ENCODE measurements at places on chromosomes 3 and 15. TPM values are rescaled to one million over a fixed set of nuclear protein-coding genes. Genes with fewer than 3 reads are reported as not detected.

DNA sequence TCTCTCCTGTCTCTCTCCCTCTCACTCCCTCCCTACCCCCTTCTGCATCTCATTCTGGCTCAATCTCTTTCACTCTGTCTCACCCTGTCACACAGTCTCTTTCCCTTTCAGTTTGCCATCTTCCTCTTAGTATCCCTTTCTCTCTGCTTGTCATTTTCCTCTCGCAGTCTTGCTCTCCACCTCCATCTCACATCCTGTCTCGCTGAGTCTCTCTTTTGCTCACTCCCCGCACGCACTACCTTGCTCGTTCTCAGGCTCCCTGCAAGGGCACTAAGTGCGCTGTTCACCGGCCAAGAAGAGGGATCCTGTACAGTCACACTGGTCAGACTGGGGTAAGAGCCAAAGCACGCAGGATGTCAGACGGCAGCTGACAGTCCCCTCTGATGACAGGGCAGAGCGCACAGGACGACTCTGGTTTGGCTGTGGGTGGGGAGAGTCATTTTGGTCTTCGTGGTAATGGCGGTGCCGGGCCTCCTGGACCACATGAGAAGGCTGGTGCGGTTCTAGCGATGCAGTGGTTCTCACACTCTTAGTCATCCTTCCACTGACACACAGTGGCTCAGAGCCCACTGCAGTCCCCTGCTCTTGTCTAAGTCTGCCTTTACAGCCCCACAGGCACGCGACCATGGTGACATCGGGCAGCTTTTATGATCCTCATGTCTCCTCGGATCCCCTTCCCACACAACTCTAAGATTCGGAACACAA lies 356.8 kb downstream of the FOXP1 start:
- no peak for DNase-seq

DNA sequence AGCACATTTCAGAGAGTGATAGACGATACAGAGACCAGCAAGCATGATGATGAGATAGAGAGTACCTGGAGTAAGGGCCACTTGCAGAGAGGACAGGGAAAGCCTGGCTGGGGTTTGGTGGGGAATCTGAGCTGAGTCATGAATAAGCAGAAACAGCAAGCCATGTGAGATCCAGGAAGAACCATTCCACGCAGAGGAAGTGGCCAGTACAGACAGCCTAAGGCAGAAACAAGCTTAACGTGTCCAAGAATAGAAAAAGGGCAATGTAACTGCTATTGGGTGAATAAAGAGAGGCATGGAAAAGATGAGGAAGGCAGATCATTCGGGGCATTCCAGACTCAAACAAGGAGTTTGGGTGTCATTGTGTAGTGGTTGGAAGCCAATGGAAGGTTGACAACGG lies 816.3 kb upstream of the CFAP20DC start:
- no peak for DNase-seq

The GABRB3 gene
- 0.82 TPM for total RNA-seq

DNA sequence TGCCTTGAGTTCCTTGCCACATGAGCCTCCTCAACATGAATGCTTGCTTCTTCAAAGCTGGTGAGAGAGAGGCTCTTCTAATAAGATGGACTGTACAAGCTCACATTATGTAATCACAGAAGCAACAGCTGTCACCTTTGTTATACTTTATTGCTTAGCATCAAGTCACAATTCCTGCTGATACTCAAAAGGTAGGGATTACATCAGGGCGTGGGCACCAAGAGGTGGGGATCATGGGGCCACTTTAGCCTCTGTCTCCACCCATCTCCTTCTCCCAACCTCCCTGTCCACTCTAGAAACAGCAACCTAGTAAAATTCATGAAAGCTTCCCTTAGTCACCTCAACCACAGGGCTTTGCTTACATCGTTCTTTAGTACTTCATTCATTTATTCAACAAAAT lies 95.9 kb downstream of the FAM43A start:
- no peak for DNase-seq

The FANCD2OS gene
- not detected for total RNA-seq

DNA sequence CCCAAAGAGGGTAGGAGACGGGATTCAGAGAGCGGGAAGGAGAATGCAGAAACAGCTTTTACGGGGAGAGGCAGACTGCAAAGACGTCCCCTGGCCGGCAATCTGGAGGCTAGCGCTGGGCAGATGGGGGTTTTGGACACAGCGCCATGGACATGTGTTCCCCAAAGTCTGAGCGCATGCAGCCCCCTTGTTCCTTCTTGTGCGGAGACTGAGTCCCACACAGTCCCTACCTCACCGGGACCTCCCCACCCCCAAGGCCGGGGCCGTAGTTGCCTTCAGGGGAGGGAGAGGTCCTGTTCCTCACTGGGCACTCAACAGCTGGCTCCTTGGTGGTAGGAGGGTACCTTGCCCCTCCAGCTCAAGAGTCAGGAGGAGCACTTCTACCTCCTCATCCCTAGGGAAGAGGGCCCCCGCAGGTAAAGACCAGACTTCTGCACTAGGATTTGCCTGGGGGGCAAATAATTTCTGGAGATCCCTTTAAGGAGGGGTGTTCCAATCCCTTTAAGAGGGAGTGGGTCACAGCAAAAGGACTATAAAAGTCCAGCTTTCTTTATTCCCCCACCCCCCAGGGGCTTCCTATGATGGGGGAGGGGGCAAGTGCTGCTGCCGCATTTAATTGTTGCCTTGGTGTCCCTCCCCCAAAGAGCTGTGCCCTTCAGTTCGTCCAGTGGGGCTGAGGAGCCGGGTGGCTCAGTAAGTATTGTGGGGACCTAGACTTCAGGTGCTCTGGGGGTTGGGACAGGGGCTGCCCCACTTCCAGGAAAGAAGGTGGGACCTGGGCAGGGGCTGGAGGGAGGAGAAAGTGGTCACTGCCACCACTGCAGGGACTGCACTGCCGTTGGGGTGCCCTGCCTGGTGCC lies 3.6 kb upstream of the BAHD1 start:
- DNase-seq: no peak

DNA sequence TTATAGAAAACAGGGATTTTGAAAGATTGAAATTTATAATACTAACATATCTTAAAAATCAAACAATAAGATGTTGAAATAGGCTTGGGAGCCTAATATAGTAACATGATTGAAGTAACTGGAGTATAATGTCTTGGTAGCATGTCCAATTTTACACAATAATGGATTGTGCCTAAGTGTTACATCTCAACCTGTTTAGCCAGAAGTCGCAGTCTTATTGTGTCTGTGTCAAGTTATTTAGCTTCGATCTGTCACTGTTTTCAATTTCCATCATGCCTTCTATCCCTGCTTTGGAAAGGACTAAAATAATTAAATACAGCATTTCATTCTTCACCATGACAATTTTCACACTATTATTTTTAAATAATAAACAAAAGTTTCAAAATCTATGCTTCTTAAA lies 1352.2 kb downstream of the SI start:
- no peak for DNase-seq

DNA sequence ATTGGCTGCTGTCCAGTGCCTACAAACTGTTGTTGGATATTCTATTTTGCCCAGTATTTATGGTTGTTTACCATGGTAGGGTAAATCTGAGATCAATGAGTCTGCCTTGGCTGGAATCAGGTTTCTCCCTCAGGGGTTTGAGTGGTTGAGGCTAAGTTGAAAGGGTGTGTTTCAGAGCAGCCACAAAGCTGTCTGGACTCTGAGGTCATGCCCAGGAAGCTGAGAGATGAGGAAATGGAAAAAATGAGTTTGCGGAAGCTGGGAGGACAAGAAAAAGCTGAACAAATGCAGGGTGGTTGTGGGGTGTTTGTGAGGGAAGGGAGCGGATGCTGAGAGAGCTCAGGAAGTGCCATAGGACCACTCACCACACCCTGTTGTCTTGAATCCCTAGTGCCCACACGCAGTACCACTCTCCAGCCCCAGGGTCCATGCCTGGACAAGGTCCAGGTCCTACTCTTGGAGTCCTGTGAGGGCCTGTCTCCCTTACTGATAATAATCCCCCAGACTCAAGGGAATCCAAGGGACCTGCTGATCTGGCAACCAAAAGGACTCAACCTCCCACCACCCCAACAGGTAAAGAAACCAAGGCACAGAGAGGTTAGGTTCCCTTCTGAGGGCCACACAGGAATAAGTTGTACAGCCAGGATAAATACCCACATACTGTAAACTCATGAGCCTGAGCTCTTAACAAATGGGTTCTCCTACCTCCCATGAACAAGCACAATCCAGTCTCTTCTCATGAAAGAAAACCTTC lies 81.6 kb downstream of the PPCDC start:
- DNase-seq: no peak

GRCh38 chr3:97706226-97706625 lies 58.3 kb upstream of the ARL6 start:
- no peak for DNase-seq

GRCh38 chr3:152893647-152894046 lies 58.7 kb downstream of the P2RY1 start:
- DNase-seq: no peak

The LIPC gene
- not detected for total RNA-seq

The GPR160 gene
- total RNA-seq: 27.7 TPM

The ZNF80 gene
- not detected for total RNA-seq

DNA sequence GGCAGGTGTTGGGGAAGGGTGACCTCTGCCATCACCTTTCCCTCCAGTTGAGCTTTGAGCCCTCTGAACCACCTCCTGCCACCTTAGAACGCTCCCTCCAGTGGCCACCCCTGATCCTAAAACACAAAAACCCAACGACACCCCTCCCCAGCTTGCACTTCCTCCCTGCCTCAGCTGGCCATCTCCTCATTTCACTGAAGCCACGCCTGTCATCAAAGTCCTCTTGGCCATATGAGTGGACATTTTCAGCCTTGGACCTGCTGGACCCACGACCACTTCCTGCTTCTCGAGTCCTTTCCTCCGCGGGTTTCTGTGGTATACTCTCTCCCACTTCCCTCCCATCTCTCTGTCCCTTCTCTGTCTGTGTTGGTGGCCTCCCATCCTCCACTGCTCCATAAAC lies 48.5 kb upstream of the NR2C2 start:
- no peak for DNase-seq

DNA sequence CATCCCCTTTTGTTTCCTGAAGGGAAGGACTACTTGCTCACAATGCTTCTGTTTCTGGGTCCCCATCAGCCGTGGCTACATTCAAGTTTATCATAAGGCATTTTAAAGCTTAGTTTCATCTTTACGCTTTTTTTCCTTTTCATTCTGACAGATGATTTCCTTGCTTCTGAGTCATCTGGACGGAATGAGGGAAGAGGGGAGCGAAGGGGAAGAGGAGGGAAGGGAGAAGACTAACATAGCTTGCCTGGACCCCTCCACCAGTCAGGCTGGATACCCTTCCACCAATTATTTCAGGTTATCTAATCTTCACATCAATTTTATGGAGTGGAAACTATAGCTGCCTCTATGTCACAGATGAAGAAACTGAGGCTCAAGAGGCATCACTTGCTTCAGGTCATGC lies 27.6 kb downstream of the FAM3D start:
- DNase-seq: no peak

GRCh38 chr3:172550347-172550943 lies 27.2 kb upstream of the TNFSF10 start:
- DNase-seq: no peak

The EXD1 gene
- not detected for total RNA-seq

DNA sequence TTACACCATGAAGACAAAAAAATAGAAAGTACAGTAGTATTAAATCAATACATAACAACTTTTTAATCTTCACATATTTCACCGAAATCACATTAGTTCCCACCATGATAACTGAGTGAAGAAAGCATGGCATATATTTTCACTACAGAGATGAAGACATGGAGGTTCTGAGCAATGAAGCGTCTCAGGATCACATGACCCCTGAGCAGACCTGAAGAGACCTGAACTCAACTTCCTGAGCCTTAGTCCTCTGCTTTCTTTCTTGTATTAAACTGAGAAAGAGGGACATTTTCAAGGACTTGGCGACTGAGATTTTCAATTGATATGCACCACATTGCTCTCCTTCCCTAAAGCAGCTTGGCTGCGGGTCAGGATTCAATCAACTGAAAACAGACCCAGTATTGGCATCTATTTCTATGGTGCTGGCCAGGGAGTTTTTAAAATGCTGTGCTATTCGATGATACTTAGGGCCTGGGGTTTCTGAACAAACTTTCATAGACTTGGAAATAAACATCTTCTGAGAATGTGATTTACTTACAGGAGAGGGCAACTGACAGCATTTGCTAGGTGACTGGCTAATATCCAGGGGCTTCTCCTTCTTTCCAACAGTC lies 165.1 kb downstream of the LSAMP start:
- DNase-seq: no peak

GRCh38 chr3:69143612-69144011 lies 21.2 kb upstream of the LMOD3 start:
- DNase-seq: no peak

DNA sequence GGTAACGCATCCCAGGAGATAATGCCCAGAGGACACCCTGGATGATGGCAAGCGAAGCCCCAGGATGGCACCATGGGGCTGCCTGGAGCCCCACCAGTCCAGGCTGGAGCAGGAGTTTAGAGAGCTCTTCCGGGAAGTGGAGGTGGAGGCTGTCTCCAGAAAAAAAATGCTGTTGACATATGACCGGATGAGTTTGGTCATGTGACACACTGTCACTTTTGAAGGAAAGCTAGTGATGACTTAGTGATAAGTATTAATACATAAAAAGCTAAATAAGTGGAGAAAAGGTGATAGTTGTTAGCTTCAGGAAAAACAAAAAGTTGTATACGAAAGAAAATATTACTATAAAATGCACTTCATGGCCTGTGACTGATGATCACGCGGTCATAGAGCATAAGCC lies 20.0 kb upstream of the MYZAP start:
- no peak for DNase-seq

DNA sequence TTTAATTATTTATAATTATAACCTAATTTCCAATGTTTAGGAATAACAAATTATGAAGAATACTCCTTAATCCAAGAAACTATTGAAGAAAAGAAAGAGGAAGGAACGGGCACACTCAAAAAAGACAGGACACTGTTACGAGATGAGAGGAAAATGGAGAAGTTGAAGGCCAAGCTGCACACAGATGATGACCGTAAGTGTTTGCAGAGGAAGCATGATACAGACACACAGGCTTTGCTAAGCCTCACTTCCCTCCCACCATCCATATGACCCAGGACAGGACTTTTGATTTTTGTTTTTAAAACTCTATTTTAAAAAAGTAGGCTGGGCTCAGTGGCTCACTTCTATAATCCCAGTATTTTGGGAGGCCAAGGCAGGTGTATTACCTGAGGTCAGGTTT lies 389.4 kb upstream of the TPM1 start:
- DNase-seq: no peak

- DNase-seq: no peak
These were observed 169.2 kb downstream of the UBE2E2 start for GRCh38 chr3:23372285-23372684.

The GUCA1C gene
- total RNA-seq: not detected

GRCh38 chr3:37800022-37800551 lies 61.6 kb upstream of the CTDSPL start:
- DNase-seq: no peak

GRCh38 chr3:44883213-44883955 lies 9.0 kb downstream of the TGM4 start:
- DNase-seq: no peak

Measured in omental fat pad (tissue), 4 donors.